Naive B cell (primary cell): ENCODE measurements at places on chromosomes 12 and 14.

DNA sequence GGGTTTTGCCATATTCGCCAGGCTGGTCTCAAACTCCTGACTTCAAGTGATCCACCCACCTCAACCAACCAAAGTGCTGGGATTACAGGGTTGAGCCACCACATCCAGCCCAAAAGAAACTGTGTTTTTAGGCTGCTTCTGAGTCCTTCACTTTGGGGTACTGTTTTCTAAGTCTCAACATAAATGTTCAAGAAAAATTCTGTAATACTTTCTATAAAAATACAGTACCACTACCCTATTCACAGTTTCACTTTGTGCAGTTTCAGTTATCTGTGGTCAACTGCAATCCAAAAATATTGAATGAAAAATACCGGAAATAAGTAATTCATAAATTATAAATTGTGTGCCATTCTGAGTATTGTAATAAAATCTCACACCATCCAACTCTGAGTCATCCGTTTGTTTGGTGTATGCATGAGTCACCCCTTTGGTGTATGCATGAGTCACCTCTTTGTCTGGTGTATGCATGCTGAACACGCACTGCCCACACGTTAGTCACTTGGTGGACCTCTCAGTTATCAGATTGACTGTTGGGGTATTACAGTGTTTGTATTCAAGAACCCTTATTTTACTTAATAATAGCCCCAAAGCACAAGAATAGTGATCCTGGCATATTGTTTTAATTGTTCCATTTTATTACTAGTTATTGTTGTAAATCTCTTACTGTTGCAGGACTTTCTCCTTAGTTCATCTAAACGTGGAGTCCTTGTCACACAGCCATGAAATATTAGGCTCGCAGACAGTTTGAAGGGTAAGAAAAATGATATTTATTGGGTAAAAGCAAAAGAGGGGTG lies 190.2 kb downstream of the FSCB start:
- DNase-seq, result no peak

GRCh38 chr14:68363466-68363842 lies 429.4 kb downstream of the ZFP36L1 start:
- DNase-seq, result no peak

GRCh38 chr14:85198001-85198400 lies 331.9 kb upstream of the FLRT2 start:
- no peak for DNase-seq

DNA sequence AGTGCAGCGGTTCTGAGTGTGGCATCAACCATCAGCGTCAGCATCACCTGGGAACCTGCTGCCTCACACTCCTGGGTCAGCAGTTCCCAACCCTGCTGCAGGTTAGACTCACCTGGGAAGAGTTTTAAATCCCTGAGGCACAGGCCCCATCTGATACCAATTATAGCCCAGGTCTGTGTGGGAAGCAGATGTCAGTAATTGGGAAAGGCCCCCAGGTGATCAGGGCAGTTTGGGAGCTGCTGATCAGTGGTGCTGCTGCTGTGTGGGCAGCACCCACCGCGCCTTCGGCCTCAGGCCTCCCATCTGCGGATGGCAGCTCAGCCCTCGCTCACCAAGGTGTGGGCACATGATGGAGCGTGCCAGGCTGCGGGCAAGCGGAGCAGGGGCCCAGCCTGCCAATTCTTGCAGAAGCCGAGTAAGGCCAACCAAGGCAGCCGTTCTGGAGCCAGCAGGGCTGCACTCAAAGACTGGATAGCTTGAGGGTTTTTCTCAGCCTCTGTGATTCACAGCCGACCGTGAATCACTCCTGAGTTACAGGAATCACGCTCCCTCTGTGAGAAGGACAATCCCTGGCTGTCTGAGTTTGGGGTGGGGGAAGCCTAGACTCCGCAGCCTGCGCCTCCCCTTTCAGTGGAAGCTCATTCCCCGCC lies 155.6 kb upstream of the SFSWAP start:
- no peak for DNase-seq

- DNase-seq, result no peak
Observed at GRCh38 chr12:46100551-46101484, 110.4 kb upstream of the SCAF11 start.

- no peak for DNase-seq
Observed at GRCh38 chr12:23757541-23757962, 191.9 kb downstream of the SOX5 start.

DNA sequence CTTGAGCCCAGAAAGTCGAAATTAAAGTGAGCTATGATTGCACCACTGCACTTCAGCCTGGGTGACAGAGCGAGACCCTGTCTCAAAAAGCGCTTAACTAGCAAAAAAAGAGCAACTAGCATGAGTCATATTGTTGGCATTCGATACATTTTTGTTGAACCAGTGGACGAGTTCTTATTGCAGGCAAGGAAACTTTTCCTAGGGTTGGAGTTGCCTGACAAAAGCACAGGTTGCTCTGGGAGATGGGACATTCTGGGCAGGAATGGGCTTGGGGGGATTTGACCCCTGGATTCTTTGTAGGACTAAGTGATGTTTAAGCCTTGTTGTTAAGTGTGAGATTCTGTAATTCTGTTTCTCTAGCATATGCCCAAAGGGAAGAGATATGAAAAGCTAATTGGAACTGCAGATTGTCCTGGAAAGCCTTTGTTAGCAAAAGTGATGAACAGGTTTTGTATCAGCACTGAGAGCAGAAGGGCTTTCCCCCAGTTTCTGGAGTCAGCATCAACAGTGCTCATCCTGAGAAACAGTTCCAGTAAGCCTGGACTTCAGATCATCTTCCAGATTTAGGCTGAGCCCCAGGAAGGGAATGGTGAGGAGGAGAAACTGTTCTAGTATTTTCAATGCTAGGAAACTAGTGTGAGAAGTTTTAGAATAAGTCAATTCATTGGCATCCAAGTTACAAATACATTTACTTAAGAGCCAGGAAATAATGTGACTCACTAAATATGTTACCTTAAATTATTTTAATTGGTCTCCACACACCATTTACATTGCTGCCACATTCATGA lies 123.1 kb downstream of the SRGAP1 start:
- no peak for DNase-seq

GRCh38 chr14:103519837-103520212 lies 2.8 kb downstream of the CKB start:
- no peak for DNase-seq

DNA sequence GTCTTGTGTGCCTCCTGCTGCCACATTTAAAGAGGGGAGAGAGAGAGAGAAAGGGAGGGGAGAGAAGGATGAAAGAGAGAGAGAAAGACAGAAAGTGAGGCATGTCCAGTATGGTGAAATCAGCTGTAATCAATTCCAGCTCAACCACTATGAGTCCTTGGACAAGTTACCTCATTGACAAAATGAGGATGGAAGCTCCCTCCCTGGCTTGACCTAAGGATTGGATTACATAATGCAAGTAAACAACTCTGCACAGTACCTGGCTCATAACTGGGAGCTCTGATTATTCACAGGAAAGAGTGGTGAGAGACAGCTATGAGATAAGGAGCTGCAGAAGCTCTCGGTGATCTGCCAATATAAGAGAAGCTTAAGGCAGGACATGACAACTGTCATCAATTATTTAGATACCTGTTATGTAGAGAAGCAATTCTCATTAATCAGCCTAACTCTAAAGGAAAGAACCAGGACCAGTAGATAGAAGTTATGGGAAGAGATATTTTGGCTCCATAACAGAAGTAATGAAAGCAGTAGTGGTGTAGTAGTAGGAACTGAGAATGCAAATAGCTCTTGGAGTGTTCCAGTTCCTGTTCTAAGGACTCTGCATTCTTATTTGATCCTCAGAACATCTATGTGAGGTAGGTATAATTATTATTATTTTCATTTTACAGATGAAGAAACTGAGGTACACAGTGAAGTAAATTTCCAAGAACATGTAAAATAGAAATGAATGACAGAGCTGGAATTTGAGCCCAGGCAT lies 791.6 kb downstream of the DIO2 start:
- DNase-seq, result no peak

- DNase-seq, result no peak
Observed at GRCh38 chr14:73359445-73359844, 98.9 kb downstream of the NUMB start.

DNA sequence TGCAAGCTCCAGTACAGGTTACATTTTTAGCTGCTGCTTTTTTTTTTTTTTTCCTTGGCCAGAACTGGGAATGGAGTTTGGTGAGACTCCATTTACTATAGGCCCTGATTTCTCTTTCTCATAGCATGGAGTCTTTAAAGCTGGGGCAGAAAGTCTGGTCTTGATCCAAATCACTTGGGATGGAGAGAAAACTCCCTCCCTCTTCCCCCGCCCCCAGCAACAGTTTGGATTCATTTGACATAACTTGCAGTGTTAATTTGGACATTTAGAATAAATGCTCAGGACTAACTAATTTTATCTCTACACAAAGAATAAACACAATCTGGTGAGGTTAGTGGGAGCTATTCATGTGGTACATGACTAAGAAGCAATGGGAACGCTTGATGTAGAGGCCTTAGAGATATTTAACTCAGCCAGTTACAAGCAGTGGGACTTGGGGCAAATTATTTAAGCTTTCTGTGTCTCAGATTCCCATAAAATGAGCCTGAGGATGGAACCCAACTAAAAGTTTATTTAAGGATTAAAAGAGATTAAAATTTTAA lies 107.3 kb upstream of the ARHGAP5 start:
- DNase-seq, result no peak

DNA sequence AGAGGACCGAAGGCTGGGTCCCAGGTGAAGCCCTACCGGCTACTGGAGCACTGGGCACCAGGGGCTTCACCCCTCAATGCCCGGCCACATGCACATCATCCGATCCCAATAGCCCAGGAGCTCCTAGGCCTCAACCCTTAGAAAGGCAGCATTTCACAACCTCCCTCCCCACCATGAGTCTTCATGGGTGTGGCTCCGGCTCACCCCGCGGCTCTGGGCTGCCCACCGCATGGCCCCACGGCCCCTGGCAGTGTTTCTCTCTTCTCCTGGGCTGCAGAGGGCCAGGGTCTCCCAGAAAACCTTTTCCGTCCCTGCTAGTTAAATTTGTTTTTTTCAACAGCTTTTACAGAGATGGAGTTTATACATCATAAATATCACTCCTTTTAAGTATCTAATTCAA lies 28.6 kb upstream of the DLK1 start:
- DNase-seq, result no peak

- no peak for DNase-seq
Observed at GRCh38 chr14:58994130-58994529, 194.3 kb upstream of the DAAM1 start.

- DNase-seq, result no peak
Observed at GRCh38 chr14:77004711-77005460, 23.6 kb downstream of the IRF2BPL start.

DNA sequence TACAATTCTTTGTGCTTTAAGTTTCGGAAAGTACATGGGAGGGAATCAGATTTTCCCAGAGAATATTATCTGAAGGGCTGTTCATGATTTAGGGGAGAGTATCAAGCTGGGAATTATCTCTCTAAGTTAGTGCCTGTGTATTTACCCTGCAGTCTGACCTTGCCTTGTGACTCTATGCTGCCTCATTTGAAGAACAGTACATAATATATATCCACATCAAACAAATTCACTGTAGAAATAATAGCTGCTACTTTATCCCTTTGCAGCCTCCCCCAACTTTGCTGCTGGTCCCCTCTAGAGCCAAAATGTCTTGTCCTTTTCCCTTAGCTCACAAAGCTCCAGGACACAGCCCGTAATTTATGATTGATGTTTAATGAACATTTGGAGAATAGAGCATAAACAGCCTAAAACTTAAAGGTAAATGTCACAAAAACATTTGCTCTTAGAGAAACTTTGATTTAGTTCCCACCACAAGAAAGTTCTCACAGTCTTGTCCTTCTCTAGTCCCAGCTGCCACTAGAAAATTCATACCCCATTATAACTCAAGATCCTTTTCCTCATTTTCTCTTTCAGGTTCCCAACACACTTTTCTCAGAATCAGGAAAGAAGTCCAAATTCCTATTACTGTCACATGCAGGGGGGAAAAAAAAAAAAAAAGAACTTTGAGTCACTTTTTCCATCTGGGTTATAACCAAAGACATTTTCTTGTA lies 1009.6 kb downstream of the FLRT2 start:
- no peak for DNase-seq

DNA sequence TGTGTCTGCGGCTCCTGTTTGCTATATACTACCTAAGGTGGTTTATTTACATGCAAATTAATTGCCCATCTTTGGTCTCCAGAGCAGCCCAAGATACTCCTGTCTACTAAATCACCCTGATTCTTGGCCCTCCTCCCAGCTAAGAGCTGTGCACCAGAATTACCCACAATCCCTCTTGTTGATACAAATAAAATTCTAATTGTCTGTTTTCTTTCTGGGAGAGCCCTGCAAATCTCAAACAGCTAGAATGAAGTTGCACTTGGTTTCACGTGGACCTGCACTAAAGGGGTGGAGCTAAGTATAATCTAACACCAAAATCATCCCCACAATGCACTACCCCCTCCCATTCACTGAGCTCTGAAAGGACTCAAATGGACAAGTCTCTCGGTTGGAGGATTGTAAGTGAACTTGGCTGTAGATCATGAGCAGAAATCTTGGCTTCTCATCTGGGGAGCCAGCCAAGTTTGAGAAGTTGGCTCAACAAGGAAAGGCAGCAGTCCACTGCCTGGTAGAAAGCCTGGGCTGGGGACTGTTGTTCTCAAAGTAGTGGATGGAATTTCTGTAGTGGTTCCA lies 6.6 kb downstream of the MAX start:
- DNase-seq, result no peak

- no peak for DNase-seq
Observed at GRCh38 chr14:56933446-56933845, 123.2 kb upstream of the OTX2 start.

- DNase-seq, result no peak
Observed at GRCh38 chr14:61192989-61193388, 88.1 kb downstream of the TMEM30B start.

GRCh38 chr12:70721656-70722357 lies 84.6 kb upstream of the PTPRB start:
- DNase-seq, result no peak

GRCh38 chr12:26833743-26834490 lies 923 bp upstream of the ITPR2 start:
- DNase-seq, result peak; percentile 37

GRCh38 chr12:110966081-110966760 lies 45.8 kb upstream of the MYL2 start:
- DNase-seq, result no peak

- DNase-seq, result peak; percentile 7
Observed at GRCh38 chr12:69243099-69244084, 4.0 kb downstream of the CPSF6 start.

- no peak for DNase-seq
Observed at GRCh38 chr12:132094269-132094891, 49.7 kb downstream of the DDX51 start.

GRCh38 chr12:44058366-44058765 lies 222.5 kb downstream of the TMEM117 start:
- no peak for DNase-seq

GRCh38 chr14:55950135-55950534 lies 168.1 kb upstream of the PELI2 start:
- no peak for DNase-seq
